ENCODE measurements at places on chromosomes 2 and 18.

GRCh38 chr2:73104933-73105332 is 7.8 kb downstream of the RAB11FIP5 start:
- no peak for DNase-seq

GRCh38 chr2:157839822-157840221 is 36.3 kb downstream of the ACVR1 start:
- no peak for DNase-seq

- DNase-seq, result no peak
These were observed 39.0 kb downstream of the TBC1D8 start for GRCh38 chr2:101111917-101112771.

- DNase-seq, result no peak
These were observed 26.3 kb downstream of the KIF3C start for GRCh38 chr2:25955869-25956535.

GRCh38 chr2:189601043-189601442 is 20.5 kb upstream of the SLC40A1 start:
- DNase-seq, result no peak

DNA sequence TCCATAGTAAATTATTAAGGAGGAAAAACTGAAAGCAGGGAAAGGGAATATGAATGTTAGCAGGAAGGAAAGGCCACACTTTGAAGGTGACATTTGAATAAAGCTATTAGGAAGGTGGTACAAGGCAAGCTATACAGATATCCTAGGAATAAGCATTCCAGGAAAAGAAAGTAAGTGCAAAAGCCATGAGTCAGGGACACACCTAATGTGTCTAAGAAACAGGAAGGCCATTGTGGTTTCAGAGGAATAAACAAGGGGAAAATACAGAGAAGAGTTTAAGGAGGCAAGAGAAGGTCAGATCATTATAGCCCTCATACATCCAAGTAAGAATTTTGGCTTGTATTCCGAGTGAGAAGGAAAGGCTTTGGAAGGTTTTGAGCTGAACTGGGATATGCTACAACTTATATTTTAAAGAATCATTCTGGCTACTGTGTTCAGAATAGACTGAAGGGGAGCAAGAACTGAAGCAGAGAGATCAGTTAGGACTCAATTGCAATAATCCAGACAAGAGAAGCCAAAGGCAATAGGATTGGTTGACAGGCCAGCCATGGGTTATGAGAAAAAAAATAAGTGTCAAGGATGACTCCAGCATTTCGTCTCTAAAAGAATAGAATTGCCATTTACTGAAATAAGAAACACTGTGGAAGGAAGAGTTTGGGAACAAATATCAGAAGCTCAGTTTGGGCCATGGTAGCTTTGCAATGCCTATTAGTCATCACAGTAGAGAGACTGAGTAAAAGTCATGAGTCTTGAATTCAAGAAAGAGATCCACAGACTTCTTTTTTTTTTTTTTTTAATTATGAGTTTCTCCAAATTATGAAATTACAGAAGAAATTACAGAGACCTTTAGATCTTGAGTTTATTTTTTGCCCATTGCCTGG is 11.3 kb downstream of the RAD51AP2 start:
- DNase-seq, result no peak

DNA sequence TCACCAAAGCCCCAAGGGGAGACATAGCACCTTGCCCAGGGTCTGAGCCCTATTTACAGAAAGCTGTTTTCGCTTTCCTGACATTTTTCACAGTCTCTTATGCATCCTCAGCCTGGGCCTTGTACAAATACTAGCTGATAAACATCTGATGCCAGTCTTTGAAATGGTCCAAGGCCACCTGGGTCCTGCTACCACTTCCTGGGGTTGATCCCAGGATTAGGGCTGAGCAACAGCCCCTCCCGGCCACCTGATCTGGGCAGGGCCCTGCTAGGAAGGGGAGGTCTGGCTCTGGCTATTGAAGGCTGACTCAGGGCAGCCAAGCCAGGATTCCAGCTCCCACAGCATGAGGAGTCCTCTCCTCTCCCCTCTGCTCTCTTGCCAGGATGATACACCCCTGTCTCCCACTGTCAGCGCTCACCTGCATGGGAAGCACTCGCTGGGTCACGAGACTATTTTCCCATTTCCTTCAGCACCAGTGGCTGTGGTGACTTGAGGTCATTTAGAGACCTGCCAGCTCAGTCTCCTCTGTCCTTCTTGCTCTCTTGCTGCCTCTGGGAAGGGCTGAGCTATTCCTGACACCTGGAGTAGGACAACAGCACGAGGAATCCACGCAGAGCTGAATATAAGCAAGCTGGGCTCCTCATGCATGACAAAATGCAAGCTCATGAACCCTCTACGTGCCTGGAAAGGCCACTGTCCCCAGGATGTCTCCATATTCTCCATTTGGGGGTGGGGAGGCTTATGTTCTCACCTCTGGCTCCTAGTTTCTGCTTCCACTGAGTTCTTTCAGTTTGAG is 53.0 kb upstream of the LGALSL start:
- DNase-seq, result no peak

DNA sequence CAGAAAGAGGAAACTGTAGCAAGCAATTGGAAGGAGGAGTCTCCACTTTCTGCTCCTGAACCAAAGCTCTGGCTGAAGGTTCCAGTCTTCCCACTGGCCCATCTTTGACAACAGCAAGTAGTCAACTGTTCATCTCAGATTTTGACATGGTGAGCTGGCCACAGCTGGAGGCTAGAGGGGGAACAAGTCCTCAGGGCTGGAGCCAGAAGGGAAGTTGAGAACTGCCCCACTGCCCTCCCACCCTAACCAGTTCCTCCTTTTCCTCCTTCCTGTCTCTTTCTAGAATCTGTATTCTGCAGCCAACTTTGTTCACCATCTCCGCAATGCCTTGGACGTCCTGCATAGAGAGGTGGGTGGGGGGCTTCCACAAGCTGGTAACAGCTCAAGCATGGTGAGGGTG is 105.8 kb downstream of the PLB1 start:
- no peak for DNase-seq

GRCh38 chr2:223894009-223894408 is 51.1 kb downstream of the WDFY1 start:
- DNase-seq, result no peak

- DNase-seq, result no peak
These were observed 166.3 kb upstream of the HDAC4 start for GRCh38 chr2:239566995-239567568.

DNA sequence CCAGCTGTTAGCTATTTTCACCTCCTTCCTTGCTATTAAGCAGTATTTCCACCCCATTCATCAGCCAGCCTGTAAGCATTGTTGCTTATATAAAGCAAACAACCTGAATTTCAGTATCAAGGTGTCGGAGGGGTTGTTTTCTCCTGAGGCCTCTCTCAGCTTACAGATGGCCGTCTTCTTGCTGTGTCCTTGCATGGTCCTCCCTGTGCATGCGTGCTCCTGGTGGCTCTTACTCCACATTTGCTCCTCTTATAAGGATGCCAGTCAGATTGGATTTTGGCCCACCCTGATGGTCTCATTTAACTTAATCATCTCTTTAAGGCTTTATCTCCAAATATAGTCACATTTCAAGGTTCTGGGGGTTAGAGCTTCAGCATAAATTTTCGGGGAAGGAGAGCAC is 2.6 kb downstream of the MAIP1 start:
- DNase-seq, result no peak

DNA sequence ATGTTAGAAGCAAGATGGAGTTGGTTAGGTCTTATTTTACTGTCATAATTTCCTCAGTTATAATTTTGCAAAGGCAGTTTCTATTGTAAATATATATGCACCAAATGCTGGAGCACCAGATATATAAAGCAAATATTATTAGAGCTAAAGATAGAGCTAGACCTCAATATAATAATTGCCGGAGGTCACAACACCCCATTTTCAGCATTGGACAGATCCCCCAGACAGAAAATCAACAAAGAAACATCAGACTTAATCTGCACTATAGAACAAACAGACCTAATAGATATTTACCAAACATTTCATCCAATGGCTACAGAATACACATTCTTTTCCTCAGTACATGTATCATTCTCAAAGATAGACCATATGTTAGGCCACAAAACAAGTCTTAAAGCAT is 115.2 kb downstream of the CABYR start:
- DNase-seq, result no peak

DNA sequence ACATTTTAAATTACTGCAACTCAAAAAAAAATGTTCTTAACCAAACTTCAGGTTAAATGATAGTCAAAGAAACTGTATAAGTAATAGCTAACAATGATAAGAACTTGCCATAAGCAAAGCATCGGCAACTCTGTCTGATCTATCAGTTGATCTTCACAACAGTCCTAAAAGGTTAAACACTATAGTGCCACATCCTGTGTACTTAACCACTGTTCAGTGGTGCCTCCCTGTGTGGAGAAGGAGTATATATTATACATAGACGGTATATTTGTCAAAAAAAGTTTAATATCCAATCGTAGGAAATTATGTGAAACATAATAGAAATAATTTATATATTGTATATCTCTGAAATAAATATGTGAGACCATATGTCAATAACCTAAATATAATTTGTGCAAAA is 13.0 kb downstream of the DTNA start:
- DNase-seq, result no peak

DNA sequence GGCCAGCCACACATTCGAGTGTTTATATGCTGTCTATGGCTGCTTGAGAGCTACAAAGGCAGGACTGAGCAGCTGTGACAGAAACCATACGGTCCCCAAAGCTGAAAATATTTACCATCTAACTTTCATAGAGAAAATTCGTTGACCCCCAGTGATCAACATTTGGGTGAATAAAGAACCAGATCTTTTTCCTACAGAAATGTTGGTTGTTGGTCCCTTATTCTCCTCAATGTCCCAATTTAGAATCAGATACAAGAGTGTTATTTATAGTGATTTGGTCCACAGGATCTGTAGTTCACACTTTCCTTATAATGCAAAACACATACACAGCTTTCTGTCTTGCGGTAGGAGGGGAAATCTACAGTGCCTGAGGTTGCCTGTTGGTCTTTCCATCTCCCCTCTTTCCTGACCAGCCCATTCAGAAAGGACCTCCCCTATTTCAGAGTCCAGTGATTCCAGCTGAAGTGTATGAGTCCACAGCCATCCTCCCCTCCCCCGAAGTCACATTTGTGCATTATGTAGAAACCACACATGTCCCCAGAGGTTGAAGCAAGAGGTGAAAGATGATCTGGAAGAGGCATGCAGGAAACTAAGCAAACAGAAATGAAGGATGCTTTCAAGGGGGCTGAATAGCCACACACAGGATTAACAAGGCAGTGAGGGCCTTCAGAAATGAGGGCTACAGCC is 61.9 kb downstream of the SPRED2 start:
- no peak for DNase-seq

DNA sequence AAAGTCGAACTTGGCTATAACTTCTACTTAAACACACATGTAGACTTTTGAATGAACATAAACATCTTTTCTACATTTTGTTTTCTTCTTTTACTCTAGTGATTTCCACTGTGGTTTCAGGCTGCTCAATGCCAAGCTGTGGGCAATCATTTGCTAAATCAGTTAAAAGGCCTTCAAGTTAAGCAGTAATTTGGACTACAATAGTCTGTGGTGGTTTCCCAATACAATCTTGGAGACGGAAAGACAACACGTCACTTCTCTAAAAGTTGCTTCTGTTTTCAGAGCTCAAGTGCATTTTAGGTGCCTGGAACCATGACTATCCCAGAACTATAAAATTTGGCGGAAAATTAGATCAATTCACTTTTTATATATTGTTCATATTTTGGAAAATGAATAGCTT is 69.4 kb downstream of the TXNL1 start:
- DNase-seq, result no peak

GRCh38 chr2:105669384-105669891 is 75.3 kb upstream of the NCK2 start:
- no peak for DNase-seq

All from GM12892 (cell line).